Stimulated activated naive CD8-positive, alpha-beta T cell treated with anti-CD3 and anti-CD28 coated beads, Interleukin-15, Interleukin-2, amounts not matched to agents 100 U/mL and 50 U/mL, for 24 hours (primary cell): ENCODE measurements at places on chromosomes 2 and 18.

DNA sequence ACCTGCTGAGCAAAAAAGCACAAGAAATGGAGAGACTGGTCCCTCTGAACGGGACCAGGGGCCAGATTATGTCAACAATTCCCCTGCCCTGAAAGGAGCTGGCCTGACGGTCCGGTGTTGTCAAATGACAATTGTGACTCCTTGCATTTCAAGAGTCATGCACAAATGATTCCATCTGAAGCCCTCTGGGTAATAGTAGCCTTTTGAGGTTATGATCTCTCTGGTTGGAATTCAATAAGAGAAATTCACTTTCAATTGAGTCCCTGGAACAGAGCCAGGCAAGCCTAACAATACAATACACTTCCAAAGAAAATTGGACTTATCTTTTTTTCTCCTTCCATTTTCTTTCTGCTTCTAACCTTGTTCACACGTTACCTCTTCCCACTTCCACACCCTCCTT, 116.9 kb downstream of the C1D start:
- no peak for DNase-seq

GRCh38 chr2:74043345-74044329, 58.9 kb downstream of the TET3 start:
- no peak for DNase-seq

DNA sequence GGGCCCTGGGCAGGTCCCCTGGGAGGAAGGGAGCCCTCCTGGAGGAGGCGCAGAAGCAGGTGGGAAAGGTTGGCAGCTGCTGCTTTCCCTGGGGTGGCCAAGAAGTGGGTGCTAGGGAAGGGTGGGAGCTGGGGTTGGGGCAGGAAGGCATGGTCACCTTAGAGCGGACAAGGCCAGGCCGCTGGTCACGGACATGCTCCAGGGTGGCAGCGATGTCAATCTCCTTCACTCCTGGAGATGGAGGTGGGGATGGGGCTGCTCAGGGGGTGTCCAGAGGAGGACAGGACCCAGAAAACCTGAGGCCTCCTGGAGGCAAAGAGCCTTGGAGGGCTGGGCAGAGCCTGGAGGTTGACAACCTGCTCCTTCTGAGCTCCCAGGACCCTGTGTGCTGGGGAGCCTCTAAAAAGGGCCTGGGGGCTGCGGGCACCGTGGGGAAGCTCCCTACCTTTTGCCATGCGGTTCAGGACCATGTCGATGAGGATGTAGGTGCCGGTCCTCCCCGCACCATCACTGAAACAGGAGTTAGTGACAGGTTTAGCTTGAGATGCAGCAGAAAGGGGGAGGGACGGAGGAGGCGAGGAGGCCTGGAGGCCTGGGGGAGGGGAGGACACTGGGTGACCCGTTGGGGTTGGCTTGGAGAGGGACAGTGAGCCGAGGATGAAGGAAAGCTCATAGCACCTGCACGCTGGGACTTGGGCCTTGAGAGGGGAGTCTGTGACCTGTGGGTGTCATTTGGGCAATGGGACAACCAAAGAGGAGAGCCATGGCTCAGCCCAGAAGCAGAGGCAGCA, 11.4 kb downstream of the DNAJB2 start:
- DNase-seq, result peak; percentile 1

DNA sequence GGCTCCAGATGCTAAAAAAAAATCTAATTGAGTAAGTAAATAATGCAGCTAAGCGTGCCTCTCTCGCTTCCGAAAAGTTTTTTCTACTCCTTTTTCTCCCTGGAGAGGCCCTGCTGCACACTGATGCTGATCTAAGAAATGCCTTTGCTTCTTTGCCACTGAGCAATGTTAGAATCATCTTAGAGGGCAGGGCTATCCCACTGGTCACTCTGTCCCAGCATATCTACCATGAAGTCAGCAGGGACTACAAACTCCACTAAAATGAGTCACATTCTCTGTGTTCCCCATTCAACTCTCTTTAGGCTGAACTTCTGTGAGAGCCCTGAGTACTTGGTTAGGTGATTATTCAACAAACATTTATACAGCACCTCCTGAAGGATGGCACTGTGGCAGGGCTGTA, 127.6 kb upstream of the LYPD1 start:
- no peak for DNase-seq

- no peak for DNase-seq
Observed at GRCh38 chr2:100882645-100883613, 63.0 kb downstream of the NPAS2 start.
